ENCODE measurements at places on chromosomes 2 and 18. TPM values are rescaled to one million over a fixed set of nuclear protein-coding genes. Genes with fewer than 3 reads are reported as not detected.

Gene CSRNP3
- total RNA-seq = 13.9 TPM

DNA sequence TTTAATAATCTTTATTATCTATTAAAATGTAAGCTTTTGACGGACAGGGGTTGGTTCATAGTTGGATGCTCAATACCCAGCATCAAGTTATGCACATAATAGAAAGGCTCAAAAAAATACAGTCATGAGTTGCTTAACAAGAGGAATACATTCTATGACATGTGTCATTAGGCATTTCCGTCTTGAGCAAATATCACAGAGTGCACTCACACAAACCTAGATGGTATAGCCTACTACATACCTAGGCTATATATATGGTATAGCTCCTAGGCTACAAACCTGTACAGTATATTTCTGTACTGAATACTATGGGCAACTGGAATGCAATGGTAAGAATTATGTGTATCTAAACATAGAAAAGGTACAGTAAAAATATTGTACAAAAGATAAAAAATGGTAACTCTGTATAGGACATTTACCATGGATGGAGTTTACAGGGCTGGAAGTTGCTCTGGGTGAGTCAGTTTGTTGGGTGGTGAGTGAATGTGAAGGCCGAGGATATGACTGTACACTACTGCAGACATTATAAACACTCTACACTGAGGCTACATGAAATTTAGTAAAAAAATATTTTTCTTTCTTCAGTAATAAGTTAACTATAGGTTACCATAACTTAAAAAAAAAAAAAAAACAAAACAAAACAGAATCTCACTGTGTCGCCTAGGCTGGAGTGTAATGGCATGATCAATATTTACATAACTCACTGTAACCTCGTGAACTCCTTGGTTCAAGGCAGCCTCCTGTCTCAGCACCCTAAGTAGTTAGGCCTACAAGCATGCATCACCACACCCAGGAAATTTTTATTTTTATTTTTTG, 201.2 kb downstream of the NBAS start:
- H3K4me3 ChIP-seq = no peak overlapping the region
- DNase-seq = no peak
- no peaks in the 10 kb centered on the region for H3K27me3 ChIP-seq
- no peaks in the 10 kb centered on the region for H3K4me1 ChIP-seq

GRCh38 chr2:106653465-106653864, 166.3 kb downstream of the CD8B2 start:
- no peak for DNase-seq
- H3K4me3 ChIP-seq = no peak overlapping the region
- no peak overlapping the region for H3K27ac ChIP-seq
- H3K36me3 ChIP-seq = no peaks in the 10 kb centered on the region

DNA sequence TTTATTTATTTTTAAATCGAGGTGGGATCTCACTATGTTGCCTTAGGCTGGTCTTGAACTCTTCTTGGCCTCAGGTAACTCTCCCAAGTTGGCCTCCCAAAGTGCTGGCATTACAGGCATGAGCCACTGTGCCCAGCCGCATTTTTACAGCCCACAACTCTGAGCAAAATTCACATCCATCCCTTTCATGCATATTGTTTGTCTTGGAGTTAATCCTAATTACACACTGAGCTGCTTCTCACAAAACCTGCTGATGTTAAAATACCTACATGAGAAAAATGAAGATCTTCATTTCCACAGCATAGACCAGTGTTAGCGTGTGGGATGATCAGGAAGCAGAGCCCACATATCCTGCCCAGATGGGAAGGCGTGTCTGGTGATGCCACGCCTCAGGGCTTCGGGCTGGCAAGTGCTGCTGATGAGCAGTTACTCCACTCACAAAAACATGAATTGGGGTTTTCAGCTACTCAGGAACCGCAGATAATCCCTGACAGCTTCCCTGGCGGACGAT, 14.6 kb downstream of the ITGB1BP1 start:
- no peak for DNase-seq
- H3K36me3 ChIP-seq = no peaks in the 10 kb centered on the region
- no peak overlapping the region for H3K4me3 ChIP-seq

GRCh38 chr2:190862571-190862991, 18.0 kb upstream of the GLS start:
- H3K27ac ChIP-seq = no peak overlapping the region
- H3K4me1 ChIP-seq = peaks cover 6% of the 10 kb centered on the region
- H3K27me3 ChIP-seq = no peaks in the 10 kb centered on the region
- DNase-seq = no peak
- no peaks in the 10 kb centered on the region for H3K36me3 ChIP-seq

Data from ovary (tissue), 10 donors.